ENCODE measurements at places on chromosomes 13 and 19.

GRCh38 chr13:109700176-109700575 lies 86.2 kb downstream of the IRS2 start:
- no peak for DNase-seq

GRCh38 chr13:101942535-101943157 lies 459.2 kb downstream of the FGF14 start:
- no peak for DNase-seq

DNA sequence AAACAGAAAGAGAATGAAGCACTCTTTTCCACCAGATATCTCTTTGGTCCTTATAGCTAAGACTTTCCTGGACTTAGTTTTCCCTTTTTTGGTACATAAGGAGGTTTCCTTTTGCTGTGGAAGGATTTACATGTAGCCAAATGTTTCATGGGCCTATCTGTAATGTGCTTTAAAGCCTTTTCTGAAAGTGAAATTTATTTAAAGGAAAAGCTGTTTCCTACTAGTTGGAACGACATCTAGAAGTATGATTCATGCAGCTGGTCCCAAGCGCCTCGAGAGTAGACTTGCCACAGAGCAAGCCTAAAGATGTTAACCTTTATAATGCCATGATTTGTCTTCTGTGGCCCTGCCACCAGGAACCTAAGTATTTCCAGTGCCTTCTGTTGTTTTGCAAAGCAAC lies 390.3 kb downstream of the DLEU7 start:
- DNase-seq = no peak

GRCh38 chr13:50222569-50223332 lies 207.5 kb downstream of the KCNRG start:
- DNase-seq = no peak

DNA sequence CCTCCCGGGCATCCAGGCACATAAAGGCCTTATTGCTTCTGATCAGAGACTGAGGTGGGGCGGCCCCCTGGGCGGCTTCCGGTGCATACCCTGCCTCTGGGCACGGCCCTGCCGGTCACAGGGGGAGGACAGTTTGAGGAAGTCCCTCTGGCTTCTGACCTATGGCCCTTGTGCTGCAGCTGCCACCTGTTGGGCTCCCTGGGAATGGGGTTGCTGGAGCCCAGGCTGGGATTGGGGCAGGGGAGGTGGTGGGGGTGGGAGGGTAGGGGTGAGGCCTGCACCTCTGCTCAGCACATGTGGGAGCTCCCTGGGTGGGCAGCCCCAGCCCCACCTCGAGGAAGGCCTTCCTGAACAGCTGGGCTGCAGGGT lies 10.7 kb downstream of the ANO8 start:
- DNase-seq = no peak

GRCh38 chr19:44636439-44637389 lies 7.0 kb upstream of the PVR start:
- no peak for DNase-seq

- DNase-seq = no peak
Observed at GRCh38 chr13:87582399-87582798, 88.8 kb upstream of the SLITRK5 start.

- DNase-seq = no peak
Observed at GRCh38 chr13:41019578-41020347, 647 bp upstream of the ELF1 start.

GRCh38 chr13:52454459-52454819 lies 839 bp upstream of the CKAP2 start:
- no peak for DNase-seq

GRCh38 chr19:44572581-44572900 lies 40.8 kb upstream of the IGSF23 start:
- no peak for DNase-seq

- no peak for DNase-seq
Observed at GRCh38 chr13:67554286-67554685, 324.1 kb upstream of the PCDH9 start.

GRCh38 chr13:21218351-21219035 lies 42.0 kb downstream of the MRPL57 start:
- DNase-seq = no peak

DNA sequence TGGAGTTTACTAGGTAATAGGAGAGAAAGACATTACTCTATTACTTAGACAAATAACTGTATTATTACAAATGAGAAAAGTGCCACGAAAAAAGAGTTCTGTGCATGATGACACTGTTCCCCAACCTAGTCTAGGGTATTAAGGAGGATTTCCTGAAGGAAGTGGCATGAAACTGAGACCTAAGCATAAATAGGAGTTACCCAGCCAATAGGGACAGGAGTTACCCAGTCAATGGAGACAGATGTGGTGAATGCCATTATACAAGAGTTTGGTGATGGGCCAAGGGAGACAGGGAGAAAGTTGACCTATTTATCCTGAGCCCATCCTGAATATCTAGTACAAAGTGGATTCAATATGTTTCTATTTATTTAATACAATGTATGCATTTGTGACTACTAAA lies 65.4 kb downstream of the KL start:
- DNase-seq = no peak

DNA sequence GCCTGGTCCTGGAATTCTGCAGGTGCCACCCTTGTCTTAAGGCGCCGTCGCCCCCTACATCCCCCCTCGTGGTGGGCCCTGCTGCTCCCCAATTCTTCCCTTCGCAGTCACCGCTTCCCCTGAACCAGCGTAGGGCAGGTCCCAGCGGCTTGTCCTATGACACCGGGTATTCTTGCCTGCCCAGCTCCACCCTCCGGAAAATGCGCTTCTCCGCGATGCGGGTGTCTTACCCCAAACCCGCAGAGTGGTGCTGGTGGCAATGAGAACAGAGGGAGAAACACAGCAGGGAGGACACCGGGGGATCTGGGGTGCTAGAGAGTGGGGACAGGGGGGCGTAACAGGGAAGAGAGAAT lies 9.0 kb downstream of the ZNF808 start:
- DNase-seq = no peak

DNA sequence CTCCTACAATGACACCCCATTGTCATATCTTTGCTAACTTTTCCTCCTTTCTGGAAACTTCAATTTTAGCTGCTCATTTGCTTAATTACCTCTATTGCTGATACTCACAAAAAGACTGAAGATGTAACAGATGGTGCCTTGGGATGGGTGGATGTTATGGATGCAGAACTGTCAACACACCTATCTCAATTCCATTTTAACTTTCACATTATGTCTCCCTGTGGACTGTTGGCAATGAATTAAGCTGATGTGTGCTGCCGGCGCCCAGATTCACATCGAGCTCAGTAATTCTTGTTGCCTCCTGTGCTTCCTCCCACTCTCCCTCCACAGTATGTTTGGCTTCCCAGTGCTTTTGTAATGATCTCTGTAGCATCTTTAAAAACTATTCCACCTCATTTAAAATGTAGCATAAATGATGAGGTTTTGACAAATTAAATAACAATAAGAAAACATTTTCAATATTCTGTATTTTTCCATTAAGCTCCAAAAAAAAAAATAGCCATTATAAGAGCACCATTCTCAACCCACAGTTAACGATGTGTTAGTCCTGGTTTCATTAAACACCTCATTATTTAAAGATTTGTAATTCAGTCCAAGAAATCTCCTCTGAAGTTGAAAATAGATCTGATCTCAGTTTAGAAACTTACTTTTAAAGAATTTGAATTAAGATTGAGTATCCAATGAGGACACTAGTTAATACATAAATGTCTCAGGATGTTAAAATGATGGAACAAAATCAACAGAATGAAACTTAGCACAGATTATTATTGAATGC lies 99.9 kb upstream of the FAM216B start:
- DNase-seq = no peak

GRCh38 chr19:48513289-48514122 lies 1.9 kb upstream of the LMTK3 start:
- peak; percentile 63 for DNase-seq

DNA sequence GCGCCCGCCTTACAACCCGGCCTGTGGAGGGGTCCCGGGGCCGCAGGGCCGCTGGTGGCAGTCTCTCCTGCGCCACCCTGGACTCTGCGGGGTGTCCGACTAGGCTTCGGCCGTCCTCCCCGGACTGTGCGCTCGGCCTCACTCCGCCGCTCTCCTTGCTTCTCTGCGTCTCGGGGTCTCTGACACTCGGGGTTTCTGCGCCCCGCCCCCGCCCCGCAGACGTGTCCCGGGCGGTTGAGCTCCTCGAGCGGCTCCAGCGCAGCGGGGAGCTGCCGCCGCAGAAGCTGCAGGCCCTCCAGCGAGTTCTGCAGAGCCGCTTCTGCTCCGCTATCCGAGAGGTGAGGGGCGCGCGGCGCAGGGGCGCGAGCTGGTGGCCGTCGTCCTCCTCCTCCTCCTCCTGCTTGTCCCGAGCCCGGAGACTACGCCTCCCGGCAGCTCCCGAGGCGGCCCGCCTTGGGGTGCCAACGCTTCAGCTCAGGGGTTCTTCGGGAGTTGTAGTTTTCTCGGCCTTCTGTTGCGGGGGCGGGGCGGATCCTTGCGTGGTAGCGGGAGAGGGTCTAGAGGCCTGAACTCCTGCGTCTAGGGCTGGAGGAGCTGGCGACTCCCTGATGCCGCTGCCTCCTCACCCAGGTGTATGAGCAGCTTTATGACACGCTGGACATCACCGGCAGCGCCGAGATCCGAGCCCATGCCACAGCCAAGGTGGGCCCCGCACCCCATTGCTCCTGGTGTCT lies 627 bp downstream of the LIN7B start:
- peak; percentile 43 for DNase-seq

DNA sequence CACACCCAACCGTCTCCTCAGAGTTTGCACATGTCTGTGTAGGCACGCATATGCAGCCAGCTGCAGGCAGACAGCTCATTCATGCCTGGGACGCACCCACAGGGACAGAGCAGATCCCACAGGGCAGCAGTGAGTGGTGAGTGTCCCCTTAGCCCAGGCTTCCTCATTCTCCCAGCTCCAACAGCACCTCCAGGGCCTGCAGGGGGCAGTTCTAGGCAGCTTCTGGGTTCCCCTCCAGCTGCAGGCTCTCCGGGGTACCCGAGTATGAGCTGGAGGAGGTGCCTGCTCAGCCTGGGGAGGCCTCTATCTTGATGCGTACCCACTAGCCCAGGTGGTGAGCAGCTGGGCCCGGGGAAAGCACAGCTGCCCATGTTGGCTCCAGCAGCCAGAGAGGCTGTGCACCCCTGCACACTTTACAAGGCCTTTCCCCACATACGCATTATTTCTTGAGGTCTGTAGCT lies 1.3 kb upstream of the SHANK1 start:
- DNase-seq = no peak

DNA sequence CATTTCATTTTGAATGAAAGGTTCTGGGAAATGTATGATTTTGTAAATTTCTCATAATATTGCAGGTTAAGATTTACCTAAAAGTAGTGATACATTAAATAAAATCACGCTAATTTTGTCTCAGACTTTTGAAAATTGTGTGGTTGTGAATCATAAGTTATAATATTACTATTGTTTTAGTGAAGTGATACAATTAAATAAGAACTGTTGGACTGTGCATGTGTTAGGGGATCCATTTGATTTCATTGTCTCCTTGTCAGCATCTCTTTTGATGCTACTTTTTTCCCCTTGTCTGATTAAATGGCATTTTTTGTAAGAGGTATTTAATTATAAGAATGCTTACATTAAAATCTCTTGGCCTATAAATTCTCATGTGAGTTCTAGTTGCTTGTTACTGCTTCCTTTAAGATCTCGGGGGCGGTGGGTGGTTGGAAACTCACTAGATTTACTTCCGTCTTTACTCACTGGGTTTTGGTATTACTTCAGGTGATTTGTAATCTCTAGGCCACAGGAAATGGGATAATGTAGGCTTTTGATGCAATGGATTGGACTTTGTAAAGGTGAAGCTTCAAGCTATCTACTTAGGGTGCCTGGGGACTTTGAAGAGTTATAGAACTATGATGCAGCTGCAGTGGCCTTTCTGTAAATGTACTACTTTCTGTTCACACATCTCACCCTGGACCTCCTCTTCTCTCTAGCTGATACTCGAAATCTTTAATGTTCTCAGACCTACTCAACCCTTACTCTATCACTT lies 66.5 kb downstream of the PAN3 start:
- DNase-seq = no peak

DNA sequence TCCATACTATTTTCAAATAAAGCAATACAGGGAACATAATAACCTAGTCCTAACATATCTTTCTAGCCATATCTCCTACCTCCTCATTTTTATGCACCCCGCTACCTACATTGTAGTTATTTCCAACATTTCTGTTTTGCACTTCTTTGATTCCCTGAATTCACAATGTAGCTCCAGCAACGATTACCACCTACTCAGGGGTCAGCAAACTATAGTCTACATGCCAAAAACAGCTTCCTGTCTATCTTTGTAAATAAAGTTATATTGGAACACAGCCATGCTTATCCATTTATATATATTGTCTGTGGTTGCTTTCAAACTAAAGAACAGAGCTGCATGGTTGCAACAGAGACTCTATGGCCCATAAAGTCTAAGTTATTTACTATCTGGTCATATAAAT lies 16.7 kb downstream of the MYCBP2 start:
- no peak for DNase-seq

DNA sequence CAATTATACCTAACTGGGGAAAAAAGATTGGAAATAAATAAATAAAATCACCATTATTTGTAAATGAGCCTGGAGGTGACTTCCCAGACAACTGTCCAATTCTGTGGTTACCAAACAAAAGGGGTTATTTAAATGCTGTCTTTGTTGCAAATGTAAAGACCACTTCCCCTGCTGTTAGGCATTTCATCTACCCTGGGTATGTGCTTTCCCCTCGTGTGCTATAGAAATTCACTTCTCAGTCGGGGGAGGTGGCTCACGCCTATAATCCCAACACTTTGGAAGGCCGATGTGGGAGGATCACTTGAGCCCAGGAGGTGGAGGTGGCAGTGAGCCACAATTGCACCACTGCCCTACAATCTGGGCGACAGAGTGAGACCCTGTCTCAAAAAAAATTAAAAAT lies 101.9 kb upstream of the AKAP11 start:
- no peak for DNase-seq

- no peak for DNase-seq
Observed at GRCh38 chr19:16888629-16889365, at the start of gene F2RL3. Gene F2RL3, plus strand, starts transcription at chr19:16888999. Its CDS starts 191 bp downstream, at chr19:16889190.

- no peak for DNase-seq
Observed at GRCh38 chr13:73060251-73061160, 1.7 kb downstream of the KLF5 start.

GRCh38 chr19:11463391-11463790 lies 17.5 kb downstream of the ELAVL3 start:
- no peak for DNase-seq

Measured in stimulated activated CD4-positive, alpha-beta T cell treated with anti-CD3 and anti-CD28 coated beads, Interleukin-2, amount 100 ng/mL, for 4 hours (primary cell).